SK-N-DZ (cell line): ENCODE measurements at places on chromosomes 12 and 14.
A peak's percentile ranks its signal among the peaks of the same experiment; 100 is the strongest.

GRCh38 chr12:114512351-114512750 is 106.4 kb upstream of the TBX5 start:
- no peak for DNase-seq

- no peak for DNase-seq
Measured at GRCh38 chr14:91935586-91935985, 11.9 kb downstream of the FBLN5 start.

GRCh38 chr14:77478796-77479195 is 19.8 kb downstream of the ISM2 start:
- DNase-seq, result no peak

GRCh38 chr12:106195621-106196027 is 52.2 kb downstream of the CKAP4 start:
- DNase-seq, result no peak

- no peak for DNase-seq
Measured at GRCh38 chr14:102545461-102546265, 36.1 kb upstream of the ANKRD9 start.

DNA sequence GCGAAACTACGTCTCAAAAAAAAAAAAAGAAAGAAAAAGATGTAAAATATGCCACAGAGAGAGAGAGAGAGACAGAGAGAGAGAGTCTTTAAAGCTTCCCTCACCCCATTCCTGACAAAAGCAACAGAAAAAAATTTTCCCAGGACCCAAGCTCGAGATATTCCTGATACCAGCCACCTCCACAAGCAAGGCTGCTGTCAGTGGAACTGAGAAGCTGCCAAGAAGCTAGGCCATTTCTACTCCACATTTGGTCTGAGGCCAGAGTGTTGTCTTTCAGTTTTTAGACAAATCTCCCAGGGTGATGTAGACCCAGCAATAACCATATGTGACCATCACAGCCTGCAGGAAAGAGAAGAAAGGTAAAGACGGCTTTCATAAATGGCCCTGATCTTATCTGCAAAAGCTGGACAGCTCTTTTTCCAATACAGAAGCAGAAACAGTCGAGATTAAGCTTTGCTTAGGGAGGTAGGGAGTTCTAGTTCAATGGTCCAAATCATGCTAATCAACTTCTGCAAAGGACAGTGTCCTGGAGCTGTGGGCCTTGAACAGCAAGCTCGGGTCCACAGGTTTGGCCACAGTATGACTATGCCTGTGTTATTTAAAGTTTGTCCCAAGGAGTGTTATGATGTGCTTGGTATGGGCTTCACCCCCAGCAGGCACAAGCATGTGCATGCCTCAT is 130.3 kb upstream of the NUDT4 start:
- DNase-seq, result peak; percentile 12

DNA sequence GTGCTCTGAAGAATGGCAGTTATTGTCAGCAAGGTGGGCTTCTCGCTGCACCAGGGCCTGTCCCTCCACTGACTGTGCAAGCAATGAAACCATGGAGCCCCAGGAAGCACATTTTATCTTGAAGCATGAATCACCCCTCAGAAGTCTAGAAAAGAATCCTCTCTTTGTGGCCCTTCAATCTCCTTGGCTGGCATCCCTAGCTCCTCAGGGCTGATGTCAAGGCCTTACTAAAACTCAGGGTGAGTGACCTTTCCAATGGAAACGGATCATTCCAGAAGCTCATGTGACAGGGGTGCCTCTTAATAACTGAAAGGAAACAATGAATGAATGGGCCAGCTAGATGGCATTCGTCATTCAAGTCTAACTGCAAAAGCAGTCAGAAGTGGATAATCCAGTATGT is 22.3 kb upstream of the PLEKHH1 start:
- DNase-seq, result no peak

DNA sequence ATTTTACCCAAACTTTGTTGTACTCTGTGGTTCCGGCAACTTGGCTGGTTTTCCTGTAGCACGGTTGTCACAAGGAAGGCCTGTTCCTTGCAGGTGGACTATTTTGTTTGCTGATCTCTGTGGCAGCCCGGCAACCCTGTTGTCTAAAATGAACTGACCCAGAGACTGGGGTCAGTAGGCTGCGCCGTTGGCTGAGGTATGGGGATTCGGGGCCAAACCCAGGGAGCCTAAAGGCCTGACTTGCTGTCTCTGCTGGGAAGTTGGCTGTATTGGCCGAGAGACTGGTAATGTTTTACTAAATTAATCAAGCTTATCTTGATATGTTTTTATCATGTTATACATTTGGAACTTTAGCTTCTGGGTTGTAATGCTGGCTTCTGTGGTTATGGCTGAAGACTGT is 13.8 kb downstream of the SMIM41 start:
- no peak for DNase-seq

DNA sequence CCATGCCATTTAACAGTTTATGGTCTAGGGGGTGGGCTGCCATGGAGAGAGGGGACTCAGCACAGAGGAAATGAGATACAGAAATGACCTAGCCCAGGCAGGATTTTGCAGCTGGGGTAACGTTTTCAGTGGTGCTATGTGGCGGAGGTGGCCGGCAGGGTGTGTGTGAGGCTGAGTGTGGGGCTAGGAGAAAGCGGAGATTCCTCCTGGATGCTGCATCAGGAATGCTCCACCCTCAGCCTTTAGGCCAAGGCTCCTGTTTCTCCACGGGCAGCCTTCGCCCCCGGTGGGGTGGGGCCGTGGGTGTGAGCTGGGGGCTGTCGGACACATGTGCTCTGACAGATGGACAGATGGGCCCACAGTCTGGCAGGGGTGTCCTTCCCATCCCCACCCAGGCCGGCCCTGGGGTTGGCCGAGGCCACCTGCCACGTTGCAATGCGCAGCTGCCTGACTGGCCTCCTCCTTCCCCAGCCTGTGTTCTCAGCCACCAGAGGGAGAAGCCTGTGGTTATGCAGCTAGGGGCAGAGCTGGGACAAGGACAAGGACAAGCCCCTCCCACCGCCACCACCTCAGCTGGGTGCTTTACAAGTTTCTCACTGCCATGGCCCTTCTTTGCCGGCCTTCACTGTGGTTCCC is 44.3 kb downstream of the TEAD4 start:
- peak; percentile 67 for DNase-seq

- DNase-seq, result no peak
Measured at GRCh38 chr14:65492266-65492665, 79.7 kb downstream of the FUT8 start.

- DNase-seq, result no peak
Measured at GRCh38 chr14:103225062-103225461, 101.8 kb downstream of the TNFAIP2 start.

DNA sequence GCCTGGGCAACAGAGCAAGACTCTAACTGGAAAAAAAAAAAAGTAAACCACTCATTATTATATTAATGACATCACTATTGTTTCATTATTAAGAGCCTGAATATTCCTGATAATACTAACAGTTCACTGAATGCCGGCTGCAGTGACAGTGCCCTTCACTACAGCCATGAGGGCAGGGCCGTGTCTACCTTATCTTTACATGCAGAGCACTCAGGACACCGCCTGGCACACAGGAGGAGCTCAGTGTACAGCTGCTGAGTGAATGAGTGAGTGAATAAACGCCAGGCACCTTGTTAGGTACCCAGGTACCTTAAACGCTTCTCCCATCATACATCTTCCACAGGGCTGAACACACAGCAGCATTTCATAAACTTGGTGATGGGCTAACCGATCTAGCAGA is 23.2 kb downstream of the ZFYVE1 start:
- no peak for DNase-seq

GRCh38 chr14:99736603-99737371 is 52.7 kb downstream of the CYP46A1 start:
- no peak for DNase-seq

GRCh38 chr12:99960311-99960710 is 24.4 kb downstream of the ANKS1B start:
- no peak for DNase-seq

- no peak for DNase-seq
Measured at GRCh38 chr12:111870706-111871105, 28.7 kb downstream of the MAPKAPK5 start.

DNA sequence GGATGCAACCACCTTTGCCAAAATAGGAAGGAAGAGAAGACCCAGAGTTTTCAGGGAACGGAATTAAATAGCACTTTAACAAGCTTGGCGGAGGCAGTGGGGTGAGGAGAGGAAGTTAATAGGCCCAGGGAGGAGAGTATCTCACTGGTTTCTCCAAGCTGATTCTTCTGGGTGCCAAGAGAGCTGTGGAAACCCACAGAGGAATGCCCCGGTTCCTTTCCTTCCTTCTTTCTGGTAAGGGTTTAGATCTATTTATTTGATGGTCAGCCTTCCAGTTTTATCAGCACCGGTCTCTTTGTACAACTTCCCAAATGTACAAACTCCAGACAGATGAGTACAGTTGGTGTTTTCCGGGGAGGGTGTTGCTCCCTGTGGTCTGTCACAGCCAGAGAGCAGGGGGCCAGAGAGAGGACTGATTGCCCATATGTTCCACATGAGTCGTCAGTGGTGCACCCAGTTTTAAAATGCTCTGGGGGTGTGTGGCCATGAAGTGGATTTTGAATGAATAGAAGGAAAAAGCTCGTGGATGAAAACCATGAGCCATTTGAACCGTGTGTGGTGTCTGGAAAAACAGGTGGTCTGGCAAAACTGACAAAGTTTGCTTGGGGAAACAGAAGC is 26.6 kb downstream of the PRKCH start:
- DNase-seq, result no peak

- DNase-seq, result no peak
Measured at GRCh38 chr14:58479975-58480374, 52.5 kb downstream of the KIAA0586 start.

DNA sequence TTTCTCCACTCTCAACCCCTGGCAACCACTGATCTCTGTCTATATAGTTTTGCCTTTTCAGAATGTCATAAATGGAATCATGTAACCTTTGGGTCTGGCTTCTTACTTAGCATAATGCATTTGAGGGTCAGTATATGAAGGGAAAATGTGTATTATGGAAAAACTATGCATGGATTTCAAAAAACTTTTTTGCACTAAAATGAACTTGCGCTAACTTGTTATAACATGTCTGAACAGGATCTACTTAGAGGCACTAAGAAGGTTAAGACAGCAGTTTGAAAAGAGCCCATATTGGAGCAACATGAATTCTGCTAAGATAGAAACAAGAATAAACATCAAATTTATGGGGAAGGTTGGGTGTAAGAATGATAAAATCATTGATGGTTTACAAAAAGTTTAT is 29.1 kb downstream of the SLC39A9 start:
- DNase-seq, result no peak

DNA sequence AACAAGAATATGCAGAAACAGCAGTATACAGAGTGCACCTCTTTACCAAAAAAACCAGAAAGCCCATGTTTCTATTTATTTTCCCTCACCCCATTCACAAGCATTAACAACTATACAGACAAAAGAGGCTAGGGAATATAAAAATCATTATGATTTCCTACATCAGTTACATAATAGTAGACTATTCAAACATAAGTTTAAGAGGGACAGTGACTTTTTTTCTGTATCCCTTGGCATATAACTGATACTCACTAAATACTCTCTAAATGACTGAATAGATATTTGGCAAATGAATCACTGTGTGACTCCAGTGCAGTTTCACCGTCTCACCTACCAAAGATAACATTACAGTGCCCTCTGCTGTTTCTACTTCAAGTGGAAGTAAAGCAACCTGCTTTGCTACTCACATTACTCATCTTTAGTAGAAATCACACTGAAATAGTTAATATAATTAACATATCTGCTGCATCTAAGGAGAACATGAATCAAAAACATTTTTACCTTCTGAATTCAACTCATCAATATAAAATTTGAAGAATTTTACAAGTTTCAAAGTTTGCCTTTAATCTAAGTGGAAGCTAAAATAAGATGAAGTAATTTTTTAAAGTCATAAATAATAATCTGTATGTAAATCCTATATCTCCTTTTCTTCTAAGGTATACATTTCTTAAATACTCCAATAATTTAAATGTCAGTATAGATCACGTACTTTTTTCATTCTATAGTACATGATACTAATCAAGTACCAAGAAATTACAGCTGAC is 103.8 kb downstream of the OSBPL8 start:
- peak; percentile 43 for DNase-seq

- DNase-seq, result no peak
Measured at GRCh38 chr12:28787151-28787550, 361.9 kb upstream of the FAR2 start.

GRCh38 chr12:42574851-42575266 is 14.7 kb downstream of the PRICKLE1 start:
- no peak for DNase-seq

GRCh38 chr14:69715725-69716477 is 51.0 kb upstream of the SRSF5 start:
- DNase-seq, result peak; percentile 30

- DNase-seq, result no peak
Measured at GRCh38 chr14:90253826-90254225, 2.5 kb upstream of the PSMC1 start.

- no peak for DNase-seq
Measured at GRCh38 chr14:54132496-54132895, 175.9 kb upstream of the BMP4 start.

DNA sequence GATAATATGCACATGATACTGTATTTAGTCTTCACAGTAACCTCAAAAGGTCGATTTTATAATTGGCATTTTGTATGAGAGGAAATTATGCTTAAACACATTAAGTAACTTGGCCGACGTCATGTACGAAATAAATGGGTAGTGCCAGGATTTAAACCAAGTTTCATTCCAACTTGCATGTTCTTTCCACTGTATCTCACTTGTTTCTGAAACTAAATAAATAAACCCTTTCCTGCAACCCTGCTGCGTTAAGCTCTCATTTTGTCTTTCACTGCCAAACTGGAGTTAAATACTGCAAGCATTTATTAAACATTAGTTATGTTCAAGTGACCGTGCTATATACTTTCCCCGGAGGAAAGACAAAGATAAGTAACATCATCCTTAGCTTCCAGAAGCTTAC is 293.9 kb upstream of the PRKD1 start:
- no peak for DNase-seq

- DNase-seq, result no peak
Measured at GRCh38 chr12:38880288-38880687, 25.1 kb downstream of the CPNE8 start.

DNA sequence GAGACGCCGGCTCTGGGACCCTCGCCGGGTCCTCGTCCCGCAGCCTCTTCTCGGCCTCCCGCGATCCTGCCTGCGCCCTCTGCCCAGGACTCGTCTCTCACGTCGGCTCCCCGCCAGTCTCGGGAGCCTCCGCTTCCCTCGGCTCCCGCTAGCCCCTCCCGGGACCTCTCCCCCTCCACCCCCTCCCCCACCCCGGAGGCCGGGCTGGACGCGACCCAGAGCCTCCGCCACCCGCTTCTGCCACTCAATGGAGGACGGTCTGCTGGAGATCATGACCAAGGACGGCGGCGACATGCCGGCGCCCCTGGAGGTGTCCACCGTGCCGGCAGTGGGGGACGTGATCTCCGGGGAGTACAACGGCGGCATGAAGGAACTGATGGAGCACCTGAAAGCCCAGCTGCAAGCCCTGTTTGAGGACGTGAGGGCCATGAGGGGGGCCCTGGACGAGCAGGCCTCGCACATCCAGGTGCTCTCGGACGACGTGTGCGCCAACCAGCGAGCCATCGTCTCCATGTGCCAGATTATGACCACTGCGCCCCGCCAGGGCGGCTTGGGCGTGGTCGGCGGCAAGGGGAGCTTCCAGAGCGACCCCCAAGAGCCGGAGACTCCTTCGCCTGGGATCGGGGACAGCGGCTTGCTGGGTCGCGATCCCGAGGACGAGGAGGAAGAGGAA is 568 bp downstream of the CCDC184 start:
- peak; percentile 20 for DNase-seq

GRCh38 chr12:53824001-53824712 is 72.4 kb upstream of the CISTR start:
- no peak for DNase-seq
